Activated CD8-positive, alpha-beta T cell treated with anti-CD3 and anti-CD28 coated beads for 36 hours (primary cell): ENCODE measurements at places on chromosomes 6 and 20.

- DNase-seq: peak; percentile 59
These were observed 113.9 kb upstream of the ZNF217 start for GRCh38 chr20:53707371-53708055.

GRCh38 chr6:36539814-36540568, 7.3 kb downstream of the STK38 start:
- DNase-seq: peak; percentile 27

DNA sequence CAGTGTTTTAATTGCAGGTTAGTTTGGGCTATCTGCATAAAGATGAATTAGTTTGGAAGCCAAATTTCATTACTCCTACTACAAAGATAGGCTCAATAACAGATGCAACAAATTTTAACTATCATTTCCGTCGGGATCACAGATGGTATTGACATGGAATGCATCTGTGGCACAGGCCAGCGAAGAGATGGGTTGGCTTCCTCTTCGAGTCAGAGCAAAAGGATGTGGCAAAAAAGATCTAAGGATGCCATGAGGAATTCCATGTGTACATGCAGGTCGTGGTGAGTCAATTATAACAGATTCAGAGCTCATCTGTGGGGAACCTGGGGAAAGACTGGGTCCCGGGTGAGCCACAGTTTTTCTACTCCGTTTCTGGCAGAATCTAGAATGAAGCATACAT, 83.0 kb upstream of the CITED2 start:
- DNase-seq: no peak

DNA sequence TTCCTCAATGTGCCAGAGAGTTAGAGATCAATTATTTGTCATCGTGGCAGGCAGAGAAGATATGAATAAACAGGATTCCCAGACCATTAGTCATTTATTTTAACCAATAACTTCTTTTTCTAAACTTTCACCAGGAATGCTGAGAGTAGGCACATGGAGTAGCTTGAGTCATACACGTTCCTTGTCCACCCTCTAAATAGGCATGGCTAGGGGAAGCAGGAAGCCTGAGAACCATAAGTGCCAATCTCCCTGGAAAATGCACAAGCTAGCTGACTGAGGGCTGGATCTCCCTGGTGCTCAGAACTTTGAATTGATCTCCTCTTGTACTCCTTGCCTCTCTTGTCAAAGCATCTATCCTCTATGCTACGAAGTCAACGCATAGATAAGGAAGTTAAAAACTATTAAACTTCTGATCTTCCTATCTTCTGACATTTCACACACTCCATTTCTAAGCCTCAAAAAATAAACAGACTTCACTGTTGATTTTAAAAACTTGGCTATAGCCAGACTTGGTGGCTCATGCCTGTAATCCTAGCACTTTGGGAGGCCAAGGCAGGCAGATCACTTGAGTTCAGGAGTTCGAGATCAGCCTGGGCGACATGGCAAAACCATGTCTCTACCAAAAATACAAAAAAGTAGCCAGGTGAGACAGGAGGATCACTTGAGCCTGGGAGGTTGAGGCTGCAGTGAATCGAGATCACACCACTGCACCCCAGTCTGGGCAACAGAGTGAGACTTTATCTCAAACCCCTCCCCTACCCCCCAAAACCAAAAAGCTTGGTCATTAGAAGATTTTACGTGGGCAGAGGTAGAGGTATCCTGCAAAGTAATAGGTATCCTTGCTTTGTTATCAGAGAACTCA, 11.8 kb downstream of the ADTRP start:
- DNase-seq: no peak

- no peak for DNase-seq
These were observed 49.0 kb downstream of the SSR1 start for GRCh38 chr6:7264041-7264440.
